ENCODE measurements at places on chromosomes 16 and 17.
A peak's percentile ranks its signal among the peaks of the same experiment; 100 is the strongest.

DNA sequence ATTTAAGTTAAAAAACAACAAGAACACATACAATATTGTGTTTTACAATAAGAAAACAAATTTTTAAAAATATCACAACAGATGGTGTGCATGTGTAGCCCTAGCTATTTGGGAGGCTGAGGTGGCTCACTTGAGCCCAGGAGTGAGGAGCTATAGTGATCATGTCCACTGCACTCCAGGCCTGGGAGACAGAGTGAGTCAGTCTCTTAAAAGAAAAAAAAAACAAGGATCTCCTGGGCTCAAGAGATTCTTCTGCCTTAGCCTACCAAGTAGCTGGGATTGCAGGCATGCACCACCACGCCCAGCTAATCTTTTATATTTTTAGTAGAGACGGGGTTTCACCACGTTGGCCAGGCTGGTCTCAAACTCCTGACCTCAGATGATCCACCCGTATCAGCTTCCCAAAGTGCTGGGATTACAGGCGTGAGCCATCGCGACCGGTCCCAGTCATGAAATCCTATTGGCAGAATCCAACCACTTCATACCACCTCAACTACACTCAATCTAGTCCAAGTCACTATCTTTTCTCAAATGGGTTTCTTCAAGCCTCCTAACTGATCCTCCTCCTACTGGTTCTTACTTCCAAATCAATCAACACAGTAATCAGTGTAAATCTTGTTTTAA is 55.0 kb downstream of the STH start:
- no peak for DNase-seq

- no peak for DNase-seq
These were observed 10.5 kb downstream of the PDILT start for GRCh38 chr16:20393801-20394577.

DNA sequence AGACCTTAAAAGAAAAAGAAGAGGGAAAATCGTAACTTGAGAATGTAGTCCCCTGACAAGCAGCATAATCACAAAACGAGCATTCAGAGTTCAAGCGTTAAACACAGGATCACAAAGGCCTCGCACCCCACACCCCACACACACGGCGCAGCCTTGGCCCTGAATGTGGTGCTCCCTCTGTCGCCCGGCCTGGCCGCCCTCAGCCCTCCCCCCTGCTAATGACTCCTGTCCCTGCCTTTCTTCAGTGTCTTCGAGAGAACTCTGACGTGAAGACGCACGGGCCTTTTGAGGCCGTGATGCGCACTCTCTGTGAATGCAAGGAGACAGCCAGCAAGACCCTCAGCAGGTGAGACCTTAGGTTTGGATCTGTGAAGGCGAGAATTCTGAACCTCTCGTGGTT is 47.5 kb upstream of the ENDOV start:
- DNase-seq, result no peak

DNA sequence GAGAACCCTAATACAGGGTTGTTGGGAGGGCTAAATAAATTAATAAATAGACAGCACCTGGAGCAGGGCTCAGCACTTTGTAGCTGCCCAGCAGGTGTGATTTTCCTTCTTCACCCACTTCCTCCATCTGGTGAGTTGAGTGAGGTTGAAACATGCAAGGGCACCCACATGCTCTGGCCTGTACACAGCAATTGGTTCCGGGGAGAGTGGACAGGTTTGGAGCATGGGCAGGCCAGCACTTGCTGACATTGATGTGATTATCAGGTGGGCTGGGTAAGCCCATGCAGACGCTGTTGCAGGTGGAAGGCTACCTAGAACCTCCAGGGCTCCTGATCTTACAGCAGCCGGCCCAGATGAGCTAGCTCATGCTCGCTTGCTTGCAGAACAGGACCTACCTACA is 1.3 kb upstream of the MRTFB start:
- DNase-seq, result peak; percentile 23

DNA sequence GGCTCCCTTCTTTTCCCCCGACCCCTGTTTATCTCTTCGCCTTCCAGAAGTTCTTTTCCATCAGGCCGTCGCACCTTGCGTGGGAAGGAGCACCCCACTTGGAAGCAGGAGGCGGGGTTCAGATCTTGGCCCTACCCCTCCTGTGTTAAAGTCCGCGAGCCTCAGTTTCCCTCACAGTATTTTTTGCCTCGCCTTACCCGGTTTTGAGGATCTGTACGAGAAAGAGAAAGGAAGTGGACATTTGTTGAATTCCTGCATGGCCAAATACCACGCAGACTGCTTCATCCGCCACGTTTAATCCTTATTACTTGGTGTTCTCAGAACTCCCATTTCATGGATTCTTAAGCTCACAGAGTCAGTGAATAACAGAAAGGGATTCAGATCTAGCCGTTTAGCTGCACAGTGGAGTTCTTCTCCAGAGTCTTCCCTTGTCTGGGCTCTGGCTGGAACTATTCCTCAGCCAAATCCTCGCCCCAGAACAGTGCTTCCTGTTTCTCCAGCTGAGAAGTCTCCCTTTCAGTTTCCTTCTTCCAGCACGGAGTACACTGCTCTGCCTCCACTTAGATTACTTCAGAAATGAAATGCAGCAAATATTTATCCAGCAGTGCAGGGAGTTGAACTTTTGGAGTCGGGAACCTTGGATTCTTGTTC is 590 bp downstream of the TMEM219 start:
- no peak for DNase-seq

- DNase-seq, result no peak
These were observed 1.1 kb upstream of the FOXJ1 start for GRCh38 chr17:76142039-76142584.

DNA sequence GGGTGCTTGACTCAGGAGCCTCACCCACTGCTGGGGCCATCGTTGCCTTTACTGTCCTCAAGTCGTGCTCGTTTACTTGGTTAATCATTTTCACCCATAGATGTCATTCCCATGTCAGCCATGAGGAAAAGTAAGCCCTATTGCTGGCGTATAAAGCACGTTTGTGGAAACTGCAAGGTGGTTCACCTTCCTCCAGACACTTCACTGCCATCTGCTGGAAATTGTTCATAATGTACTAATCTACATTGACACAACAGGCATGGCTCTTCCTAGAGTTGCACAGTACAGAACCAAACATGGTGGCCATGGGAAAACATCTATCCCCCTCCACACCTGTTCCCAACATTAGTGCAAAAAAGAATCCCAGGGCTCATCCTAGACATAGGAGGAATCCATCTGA is 116.6 kb downstream of the ZNF18 start:
- DNase-seq, result peak; percentile 33

GRCh38 chr17:39529455-39529854 is 68.2 kb downstream of the CDK12 start:
- DNase-seq, result no peak

GRCh38 chr16:892536-893255 is 78.1 kb downstream of the LMF1 start:
- no peak for DNase-seq

GRCh38 chr17:79607940-79608623 is 2.8 kb downstream of the RBFOX3 start:
- no peak for DNase-seq

DNA sequence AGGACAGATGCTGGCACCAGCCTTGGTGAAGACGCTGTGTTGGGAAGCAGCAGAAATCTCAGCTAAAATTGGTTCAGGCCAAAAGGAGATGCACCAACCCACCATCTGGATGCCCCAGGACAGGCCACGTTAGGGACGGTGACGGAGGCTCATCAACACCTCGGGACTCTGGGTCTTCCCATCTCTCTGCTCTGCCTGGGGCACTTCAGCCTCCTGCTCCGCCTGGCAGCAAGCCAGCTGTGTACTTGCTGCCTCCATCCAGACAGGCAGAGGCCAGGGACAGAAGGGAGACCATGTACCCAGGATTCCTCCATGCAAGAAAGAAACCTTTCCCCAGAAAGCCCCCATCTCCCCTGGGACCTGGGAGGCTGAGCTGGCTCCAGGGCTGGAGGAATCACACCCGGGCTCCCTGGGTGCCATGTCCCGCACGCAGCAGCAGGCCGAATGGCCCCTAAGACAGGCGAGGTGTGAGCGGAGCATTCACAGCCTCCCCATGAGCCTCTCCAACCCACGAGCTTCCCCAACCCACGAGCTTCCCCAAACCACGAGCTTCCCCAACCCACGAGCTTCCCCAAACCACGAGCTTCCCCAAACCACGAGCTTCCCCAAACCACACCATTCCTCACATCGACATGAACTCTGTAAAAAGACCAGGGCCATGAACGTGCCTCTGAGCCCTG is 274.5 kb downstream of the C16orf95 start:
- DNase-seq, result peak; percentile 35

DNA sequence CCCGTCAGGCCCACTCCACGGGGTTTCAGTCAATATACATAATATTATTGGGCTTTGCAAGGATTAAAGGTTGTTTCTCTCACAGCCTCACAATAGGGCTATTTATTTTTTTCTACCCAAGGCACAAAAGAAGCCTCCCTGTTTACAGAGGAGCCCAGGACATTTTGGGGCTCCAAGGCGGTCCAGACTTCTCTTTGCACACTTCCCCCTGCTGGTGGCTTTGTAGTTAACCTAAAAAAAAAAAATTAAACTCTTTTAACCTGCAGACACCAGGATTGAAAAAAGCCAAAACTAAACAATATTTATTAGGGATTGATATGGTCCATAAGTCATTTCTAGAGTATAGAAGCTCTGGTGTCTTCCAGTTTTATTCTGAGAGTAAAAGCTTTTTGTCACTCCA is 169.7 kb upstream of the ZFHX3 start:
- no peak for DNase-seq

Data from NCI-H1105 treated with DMSO at 0.1 percent for 48 hours (cell line).